HTR-8/SVneo (cell line): ENCODE measurements at places on chromosomes 6 and 20.

- no peak for DNase-seq
Measured at GRCh38 chr20:51374456-51374830, 168.1 kb downstream of the NFATC2 start.

- DNase-seq = no peak
Measured at GRCh38 chr6:56573624-56574023, 69.1 kb downstream of the DST start.

GRCh38 chr6:132314432-132314831 is 86.8 kb downstream of the MOXD1 start:
- no peak for DNase-seq

DNA sequence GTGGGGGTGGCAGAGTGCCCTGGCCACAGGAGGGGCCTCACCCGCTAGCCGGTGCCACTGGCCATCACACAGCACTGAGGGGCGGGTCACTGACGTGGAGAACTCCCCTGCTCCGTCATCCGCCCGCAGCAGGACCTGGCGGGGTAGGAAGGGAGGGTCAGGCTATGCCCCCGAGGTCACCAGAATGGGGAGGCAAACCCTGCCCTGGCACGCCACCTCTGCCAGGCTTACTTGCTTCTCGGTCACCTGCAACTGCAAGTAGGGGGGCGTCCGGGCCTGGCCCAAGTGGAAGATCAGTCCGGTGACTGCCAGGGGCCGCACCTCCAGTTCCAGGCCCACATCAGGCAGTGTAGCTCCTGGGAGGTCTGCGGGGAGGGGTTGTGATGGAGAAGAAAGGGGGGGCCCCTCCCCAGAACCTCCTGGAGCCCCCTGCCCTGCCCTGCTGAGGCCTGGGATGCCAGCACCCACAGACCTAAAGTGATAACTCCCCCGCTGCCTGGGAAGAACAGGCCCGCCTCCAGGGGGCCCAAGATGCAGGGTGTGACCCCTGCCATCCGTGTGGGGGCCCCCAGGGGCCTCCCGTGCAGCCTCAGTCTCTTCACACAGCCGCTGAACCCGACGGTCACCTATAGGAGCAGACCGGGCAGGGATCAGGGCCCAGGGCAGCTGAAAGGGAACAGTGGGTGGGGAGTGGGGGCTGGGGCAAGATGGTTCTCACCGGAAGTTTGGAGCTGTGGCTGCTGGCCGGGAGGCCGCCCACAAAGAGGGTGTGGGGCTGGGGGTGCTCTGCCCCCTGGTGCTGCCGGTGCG is 7.4 kb downstream of the ADRM1 start:
- no peak for DNase-seq

- DNase-seq = no peak
Measured at GRCh38 chr6:90598192-90598951, 11.5 kb upstream of the MAP3K7 start.

DNA sequence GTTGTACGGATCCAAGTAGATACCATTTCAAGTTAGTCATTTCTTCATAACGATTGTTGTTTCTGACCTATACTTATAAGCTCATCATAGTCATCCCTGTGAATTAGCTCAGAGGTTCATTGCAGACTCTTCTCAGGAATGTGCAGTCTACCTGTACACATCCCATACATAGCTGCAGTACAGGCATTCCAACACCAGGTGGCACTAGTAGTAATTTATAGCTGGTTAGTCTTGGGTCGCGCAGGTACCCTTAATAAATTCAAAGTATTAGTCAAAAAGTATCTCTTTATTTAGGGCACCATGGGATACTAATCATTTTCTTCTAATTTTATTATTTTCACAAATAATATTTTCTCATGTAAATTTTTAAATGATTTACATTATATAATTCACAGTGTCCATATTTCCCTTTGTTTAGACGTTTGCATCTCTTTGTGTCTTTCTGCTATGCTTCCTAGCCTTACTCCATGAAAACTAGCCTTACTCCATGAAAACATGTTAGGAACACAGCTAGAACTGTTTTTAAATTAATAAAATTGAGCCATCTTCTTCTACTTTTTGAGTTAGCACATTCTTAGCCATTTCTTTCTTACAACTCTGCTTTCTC is 128.6 kb upstream of the FAM83B start:
- DNase-seq = peak; percentile 30

- DNase-seq = no peak
Measured at GRCh38 chr6:79913369-79913768, 34.0 kb downstream of the ELOVL4 start.

DNA sequence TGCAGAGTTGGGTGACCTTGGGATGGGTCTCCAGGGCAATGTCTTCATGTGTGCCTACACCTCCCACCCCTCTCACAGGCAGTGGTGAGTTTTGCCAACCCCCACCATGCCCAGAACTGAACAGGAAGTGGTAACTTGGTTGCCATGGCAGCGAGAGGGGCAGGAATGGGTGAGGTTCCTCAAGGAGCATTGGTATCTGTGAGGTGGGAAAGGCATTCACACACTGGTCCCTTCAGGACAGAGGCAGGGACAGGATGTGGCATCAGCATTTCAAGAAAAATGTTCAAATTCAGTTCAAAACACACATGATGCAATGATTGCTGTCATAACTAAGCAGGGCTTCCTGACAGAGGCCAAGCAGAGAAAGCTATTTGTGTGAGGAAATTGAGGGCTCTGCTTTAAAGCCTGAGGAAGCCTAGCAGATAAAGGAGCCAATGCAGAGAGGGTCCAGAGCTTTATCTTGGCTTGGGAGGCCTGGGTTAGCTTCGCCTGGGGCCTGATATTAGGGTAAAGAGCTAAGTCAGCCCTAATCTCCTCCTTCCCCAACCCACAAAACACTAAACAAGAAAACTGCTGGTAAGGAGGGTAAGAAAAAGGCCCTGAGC is 551 bp downstream of the TREML2 start:
- DNase-seq = no peak

- DNase-seq = no peak
Measured at GRCh38 chr6:42434237-42434636, 17.5 kb downstream of the TRERF1 start.
